ENCODE measurements at places on chromosomes 2 and 18.
A peak's percentile ranks its signal among the peaks of the same experiment; 100 is the strongest.

DNA sequence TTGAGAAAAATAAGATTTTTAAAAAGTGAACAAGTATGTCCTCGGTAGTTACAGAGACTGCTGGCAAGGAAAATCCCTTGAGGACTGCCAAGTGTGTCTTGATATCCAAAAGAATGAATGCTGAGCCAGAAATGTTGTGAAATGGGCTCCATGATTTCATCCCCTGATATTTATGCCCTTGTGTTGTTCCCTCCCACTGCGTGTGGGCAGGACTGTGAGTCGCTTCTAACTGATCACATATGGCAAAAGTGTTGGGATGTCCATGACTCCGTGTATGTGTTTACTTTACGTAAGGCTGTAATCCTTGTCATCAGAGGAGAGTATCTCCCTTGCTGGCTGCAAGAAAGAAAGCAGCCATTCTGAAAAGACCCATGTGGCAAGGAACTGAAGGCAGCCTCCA lies 285.1 kb downstream of the SS18 start:
- DNase-seq = no peak

- DNase-seq = no peak
Measured at GRCh38 chr2:40173276-40173675, 278.6 kb downstream of the SLC8A1 start.

- no peak for DNase-seq
Measured at GRCh38 chr2:175698061-175698460, 304.0 kb downstream of the LNPK start.

DNA sequence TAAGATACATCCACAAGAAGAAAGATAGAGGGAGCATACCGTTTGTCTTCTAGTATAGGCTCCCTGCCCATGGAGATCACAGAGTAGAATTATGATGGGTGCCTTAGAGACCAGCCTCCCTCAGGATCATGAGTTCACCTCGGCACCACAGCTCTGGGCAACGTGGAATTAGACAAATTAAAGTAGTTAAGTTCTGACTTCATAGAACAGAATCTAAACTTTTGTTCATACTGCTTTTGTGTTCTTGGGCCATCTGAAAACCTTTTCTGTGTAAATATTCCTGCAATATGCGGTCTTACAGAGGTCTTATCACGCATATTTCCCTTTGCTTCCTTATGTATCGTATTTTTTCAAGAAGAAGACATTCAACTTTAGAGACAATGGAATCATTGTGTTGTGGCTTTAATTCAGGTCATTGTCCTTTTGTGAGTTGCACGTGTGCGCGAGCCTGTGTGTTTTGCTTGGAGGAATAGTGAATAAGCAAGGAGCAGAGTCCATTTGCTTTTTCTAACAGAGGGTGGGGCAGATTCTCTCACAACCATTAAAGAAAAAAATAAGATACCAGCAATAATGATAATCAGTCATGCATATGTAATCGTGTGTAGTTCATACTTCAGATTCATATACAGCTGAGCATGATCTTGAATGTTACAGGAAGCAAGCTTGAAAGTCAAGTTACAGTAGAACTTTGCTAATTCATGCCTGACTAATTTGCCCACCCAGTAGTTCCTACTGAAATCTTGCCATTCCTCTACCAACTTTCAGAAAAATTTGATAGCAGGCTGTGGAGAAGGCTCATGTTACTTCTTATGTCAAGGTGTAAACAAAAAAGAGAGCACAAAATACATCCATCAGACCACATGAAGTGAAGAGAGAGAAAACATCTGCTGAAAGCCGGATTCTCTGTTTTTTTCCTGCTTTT lies 243.6 kb downstream of the NEDD4L start:
- DNase-seq = no peak

- no peak for DNase-seq
Measured at GRCh38 chr2:10826026-10826425, 13.4 kb upstream of the PDIA6 start.

DNA sequence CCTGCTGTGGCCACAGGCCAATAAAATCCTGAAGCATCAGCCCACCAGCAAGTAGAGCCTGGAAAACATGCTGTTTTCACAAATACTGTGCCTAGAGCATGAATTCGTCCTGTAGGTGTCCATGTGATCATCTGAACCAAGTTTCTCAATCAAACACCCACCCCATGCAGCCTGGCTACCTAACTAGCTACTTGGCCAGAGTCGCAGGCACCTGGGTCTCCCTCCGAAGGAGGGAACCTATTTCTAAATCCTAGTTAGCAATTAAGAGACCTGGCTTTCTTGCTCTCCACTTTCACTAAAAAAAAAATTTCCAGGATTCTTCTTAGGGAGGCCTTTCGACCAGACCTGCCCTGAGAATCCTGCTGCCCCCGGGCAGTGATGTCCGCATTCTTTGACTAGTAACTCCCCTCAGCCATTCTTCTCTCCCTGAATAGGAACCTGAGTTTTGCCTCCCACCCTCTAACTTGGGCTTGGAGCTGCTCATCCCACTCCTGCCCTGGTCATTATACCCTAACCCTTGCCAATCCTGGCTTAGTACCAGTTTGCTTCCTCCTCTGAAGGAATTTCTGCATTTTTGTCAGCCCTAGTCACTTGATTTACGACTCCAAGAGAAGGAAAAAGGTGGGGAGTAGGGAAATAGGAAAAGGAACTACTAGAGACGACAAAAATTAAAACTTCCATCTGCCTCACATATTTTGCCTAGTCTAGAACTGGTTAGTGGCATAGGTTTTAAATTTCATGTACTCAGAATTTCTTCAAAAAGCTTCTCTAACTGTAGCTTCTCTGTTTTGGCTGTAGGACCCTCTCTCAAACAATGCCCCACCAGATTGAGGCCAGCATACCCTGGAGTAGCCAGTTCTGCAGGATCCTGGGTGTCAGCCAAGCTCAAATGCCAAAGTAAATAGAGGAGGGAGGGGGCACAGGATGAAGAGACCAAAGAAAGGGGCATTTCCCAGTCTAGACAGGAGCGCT lies 25.4 kb upstream of the TANK start:
- no peak for DNase-seq

DNA sequence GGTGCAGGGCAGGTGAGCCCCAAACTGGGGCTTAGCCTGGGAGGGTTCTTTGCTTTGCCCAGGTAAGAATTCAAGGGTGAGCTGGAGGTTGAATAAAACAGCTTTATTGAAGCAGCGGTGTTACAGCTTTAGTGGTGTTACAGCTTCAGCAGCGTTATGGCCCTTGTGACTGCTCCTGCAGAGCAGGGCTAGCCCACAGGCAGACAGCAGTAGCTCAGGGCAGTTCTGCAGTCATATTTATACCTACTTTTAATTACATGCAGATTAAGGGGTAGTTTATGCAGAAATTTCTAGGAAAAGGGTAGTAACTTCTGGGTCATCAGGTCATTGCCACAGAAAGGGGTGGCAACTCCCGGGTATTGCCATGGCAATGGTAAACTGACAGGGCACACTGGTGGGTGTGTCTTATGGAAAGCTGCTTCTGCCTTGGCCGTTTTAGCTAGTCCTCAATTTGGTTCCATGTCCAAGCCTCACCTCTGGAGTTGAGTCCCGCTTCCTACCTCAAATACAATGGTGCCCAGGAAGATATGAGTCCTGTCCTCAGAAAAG lies 78.2 kb downstream of the THNSL2 start:
- no peak for DNase-seq

- DNase-seq = peak; percentile 4
Measured at GRCh38 chr2:194166818-194167217, 1490.2 kb upstream of the SLC39A10 start.

DNA sequence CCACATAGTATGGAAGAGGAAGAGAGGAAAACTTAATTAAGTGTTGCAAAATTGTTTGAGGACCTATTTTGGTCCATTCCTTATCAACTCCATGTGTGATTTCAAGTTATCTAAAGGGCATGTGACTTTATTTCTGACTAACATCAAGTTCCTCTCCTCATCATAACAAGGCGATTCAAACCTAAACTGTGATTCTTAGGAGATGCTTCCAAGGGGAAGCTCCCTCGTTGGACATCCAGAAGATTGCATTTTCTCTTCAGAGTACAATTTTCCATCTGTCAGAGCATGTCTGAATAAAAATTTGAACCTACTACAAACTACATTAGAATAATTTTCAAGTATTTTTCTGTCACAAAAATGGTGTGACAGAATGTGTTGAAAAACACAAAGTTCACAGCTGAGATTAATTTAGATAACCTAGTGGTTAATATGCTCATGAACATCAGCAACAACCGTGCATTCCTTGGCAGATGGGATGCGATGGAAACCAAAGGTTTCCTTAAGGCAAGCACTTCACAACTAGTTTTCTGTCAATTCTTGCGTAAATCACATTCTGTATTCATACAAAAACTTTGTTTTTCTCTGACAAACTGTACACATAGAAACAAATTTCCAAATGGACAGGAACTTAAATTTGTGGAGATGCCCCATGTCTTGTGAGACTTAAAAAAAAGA lies 4.2 kb downstream of the SFT2D3 start:
- no peak for DNase-seq

- no peak for DNase-seq
Measured at GRCh38 chr2:23900541-23901322, 26.2 kb downstream of the ATAD2B start.

GRCh38 chr2:205025580-205026240 lies 480.4 kb downstream of the PARD3B start:
- no peak for DNase-seq

DNA sequence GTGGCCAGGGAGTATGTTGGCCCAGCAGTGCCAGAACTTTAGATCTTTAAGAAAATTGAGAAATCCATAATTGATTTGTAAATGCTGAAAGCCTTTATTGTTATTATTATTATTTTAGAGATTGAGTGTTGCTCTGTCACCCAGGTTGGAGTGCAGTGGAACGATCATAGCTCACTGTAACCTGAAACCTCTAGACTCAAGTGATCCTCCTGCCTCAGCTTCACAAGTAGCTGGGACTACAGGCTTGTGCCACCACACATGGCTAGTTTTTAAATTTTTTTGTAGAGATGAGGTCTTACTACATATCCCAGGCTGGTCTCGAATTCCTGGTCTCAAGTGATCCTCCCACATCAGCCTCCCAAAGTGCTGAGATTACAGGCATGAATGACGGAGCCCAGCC lies 143.2 kb upstream of the CCDC68 start:
- no peak for DNase-seq
